ENCODE measurements at places on chromosomes 16 and 17. TPM values are rescaled to one million over a fixed set of nuclear protein-coding genes. Genes with fewer than 3 reads are reported as not detected.
A peak's percentile ranks its signal among the peaks of the same experiment; 100 is the strongest.

Gene SLC5A10
- polyA plus RNA-seq, result not detected

DNA sequence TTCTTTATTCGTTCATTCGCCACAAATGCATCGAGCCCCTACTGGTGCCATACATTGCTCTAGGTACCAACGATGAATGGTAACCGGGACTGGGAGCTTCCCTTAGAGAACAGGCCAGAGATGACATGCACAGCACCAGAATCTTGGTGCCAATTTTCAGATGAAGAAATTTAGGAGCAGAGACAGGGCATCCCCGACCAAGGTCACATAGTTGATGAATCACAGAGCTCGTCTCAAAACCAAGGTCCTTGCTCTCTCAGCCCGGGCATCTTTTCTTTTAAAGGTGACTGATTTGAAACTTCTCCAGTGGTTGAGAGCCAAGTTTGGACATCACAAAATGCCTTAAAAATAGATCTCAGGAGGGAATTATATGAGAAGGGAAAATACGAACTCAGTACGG, 73.2 kb upstream of the C16orf82 start:
- DNase-seq, result no peak

DNA sequence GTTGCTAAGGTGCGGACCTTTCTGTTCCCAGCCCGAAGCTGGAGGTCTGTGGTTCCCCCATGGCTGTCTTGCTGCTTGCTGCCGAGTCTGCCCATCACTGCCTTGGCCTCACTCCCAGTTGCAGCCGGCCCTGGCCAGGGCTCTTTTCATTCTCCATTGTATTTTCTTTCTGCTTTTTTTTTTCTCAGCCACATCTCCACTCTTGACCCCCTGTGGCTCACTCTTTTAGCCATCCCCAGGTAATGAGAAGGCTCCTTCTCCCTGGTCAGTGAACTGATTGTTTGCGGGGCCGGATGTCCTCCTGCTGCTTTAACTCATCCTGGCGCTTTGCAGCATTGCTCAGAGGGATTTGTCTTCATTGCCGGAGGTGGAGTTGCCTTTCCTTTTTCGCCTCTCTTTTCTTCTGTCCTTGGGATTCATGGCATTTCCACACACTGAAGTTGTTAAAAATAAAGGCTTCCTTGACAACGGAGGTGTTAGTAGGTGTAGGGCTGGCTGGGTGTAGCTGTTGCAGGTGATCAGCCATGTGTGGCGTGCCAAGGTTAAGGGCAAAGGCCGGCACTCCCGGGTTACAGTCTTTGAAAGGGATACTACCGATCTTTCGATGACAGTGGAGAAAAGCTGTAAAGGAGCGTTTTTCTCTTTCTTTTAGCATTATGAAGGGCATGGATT, 34.1 kb downstream of the MAP2K6 start:
- DNase-seq, result peak; percentile 70

DNA sequence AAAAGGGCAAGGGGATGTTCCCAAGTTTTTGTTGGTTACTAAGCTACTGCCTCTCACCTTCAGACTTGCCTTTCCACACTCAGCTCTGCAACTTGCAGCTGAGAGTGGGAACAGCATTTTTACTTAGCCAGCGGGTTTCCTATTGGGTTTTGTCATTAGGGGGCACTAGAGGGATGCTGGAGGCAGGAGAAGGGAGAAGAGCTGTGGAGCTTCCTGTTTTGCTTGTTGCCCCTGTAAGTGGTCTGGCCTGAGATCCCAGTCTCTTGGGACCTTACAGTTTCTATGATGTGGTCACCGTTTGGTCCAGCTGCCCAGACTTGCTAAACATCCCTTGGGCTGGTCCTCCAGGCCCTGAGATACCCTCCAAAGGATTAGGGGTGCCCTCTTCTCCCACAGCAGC, 209.6 kb upstream of the NLRP1 start:
- no peak for DNase-seq

- no peak for DNase-seq
These were observed 71.0 kb downstream of the LGALS9 start for GRCh38 chr17:27701963-27702362.

- peak; percentile 75 for DNase-seq
These were observed 15.6 kb downstream of the TLE7 start for GRCh38 chr16:71426069-71426879.

- peak; percentile 71 for DNase-seq
These were observed 21.8 kb upstream of the FOXK2 start for GRCh38 chr17:82497483-82498405.

Measured in brain (organoid and tissue), 16 donors.